ENCODE measurements at places on chromosomes 11 and 22.

- no peak for DNase-seq
These were observed 48.5 kb upstream of the VPREB1 start for GRCh38 chr22:22196018-22196533.

DNA sequence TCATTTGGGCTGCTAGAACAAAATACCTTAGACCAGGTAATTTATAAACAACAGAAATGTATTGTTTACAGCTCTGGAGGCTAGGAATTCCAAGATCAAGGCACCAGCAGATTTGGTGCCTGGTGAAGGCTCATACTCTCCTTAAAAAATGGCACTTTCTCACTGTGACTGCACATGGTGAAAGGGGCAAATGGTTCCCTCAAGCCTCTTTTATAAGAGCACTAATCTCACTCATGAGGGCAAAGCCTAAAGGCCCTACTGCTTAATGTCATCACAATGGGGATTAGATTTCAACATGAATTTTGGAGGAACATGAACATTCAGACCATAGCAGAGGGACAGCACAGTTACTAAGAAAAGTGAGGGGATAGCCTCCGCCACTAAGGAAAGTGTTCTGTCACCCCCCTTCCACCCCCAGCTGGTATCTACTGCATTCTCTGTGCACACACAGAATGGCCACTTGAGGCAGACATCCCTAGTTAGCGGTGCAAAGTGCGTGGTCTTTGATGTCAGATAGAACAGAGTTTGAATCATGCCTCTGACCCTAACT is 47.2 kb upstream of the CEP295 start:
- DNase-seq = peak; percentile 12

GRCh38 chr11:96464700-96465307 is 75.0 kb downstream of the JRKL start:
- DNase-seq = peak; percentile 45

DNA sequence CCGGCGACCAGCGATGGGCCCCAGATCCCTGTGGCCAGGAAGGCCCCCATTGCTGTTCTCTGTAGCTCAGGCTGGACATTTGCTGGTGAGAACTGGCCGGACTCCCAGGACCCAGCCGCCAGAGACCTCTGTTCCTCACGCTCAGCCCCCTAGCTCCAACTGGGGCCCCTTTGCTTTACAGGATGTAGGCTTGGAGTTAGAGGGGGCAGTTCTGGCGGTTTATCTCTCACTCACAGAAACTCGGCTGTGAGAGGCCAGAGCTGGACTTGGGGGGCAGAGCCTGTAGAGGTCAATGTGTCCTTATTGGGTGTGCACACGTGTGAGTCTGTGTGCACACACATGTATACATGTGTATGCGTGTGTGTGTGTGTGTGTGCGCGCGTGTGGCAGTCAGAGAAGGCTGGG is 502 bp downstream of the SMIM38 start:
- DNase-seq = no peak

GRCh38 chr11:34881900-34882299 is 34.3 kb downstream of the APIP start:
- DNase-seq = no peak

GRCh38 chr11:85164743-85165142 is 462.4 kb downstream of the DLG2 start:
- no peak for DNase-seq
